ENCODE measurements at places on chromosomes 16 and 17. TPM values are rescaled to one million over a fixed set of nuclear protein-coding genes. Genes with fewer than 3 reads are reported as not detected.

The NOS2 gene
- total RNA-seq: 0.11 TPM

GRCh38 chr16:86584726-86585721 lies 6.7 kb downstream of the FOXL1 start:
- DNase-seq: no peak

The TP53TG3C gene
- total RNA-seq: not detected

GRCh38 chr16:56667581-56668571 lies at the start of gene MT1G:
TSS of gene MT1G (minus strand) at chr16:56668065. CDS start at chr16:56667993, 72 bp downstream.
- no peak for DNase-seq

DNA sequence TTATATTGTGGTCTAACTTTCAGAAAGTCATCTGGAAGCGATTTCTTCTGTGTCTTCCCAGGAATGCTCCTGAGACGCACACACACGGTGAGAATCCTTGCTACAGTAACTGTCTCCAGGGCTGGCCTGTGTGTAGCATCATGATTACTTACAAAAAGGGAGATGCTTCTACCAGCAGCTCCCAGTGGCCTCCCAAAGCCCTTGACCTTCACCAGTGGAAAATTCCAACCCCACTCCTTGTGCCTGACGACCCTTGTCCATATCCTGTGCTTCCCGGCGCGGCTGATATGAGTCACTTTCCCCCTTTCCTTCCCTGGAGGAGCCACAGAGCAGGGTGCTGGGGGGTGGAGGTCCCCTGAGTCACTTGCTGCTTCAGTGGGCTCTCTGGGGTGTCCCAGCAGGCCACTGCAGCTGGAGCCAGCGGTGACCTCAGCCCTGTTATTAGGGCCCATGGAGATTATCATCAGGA lies 22.1 kb upstream of the NAT9 start:
- DNase-seq: no peak

DNA sequence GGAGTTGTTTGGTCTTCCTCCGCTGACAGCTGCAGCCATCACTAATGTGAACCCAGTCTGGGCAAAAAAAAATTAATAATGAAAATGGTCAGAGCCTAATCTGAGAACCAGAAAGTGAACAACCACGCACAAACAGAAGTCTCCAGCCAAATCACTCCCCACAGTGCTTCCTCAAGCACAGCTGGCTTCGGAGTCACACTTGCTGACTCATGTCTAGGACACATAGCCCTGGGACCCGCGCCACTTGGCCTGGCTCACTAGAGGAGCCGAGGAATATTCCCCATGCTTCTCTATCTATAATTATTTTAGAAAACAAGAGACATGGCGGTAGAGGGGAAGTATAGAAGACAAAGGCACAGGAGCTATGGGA lies 109.1 kb downstream of the ZFHX3 start:
- DNase-seq: no peak

The ATP2A1 gene
- total RNA-seq: 0.94 TPM

- DNase-seq: no peak
These were observed 120.1 kb downstream of the CYLD start for GRCh38 chr16:50861970-50862411.

The ZNF747 gene
- 15.7 TPM for total RNA-seq

DNA sequence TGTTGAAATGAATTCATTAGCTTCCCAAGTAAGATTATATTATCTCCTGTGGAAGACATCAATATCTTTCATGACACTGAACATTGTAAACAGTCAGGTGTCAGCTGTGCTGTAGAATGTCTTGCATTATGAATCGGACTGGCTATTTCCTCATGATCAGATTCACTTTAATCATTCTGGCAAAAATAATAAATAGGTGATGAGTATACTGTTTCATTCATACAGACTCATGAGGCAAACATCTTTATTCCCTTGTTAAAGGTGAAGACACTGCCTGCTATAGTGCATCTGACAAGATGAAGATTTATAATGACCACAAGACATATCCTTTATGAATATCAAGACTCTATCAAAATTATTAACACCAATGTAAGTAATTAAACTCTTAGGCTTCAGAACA lies 51.3 kb upstream of the ARL6IP1 start:
- no peak for DNase-seq

GRCh38 chr17:50790618-50791017 lies 23.3 kb upstream of the ANKRD40CL start:
- no peak for DNase-seq

The FBXW10 gene
- total RNA-seq: not detected

- DNase-seq: peak; percentile 46
These were observed 23.2 kb downstream of the DYNC1LI2 start for GRCh38 chr16:66728117-66728787.

- DNase-seq: no peak
These were observed 26.4 kb upstream of the CLEC18A start for GRCh38 chr16:69924777-69925191.

The NUDT7 gene
- total RNA-seq: 9.8 TPM

The TEDC2 gene
- 0.55 TPM for total RNA-seq

GRCh38 chr16:54282928-54283724 lies 3.5 kb downstream of the IRX3 start:
- no peak for DNase-seq

The TUBG1 gene
- total RNA-seq: 13.6 TPM

The DNAJA3 gene
- 71.1 TPM for total RNA-seq

The TMEM238L gene
- not detected for total RNA-seq

The HS3ST4 gene
- not detected for total RNA-seq

DNA sequence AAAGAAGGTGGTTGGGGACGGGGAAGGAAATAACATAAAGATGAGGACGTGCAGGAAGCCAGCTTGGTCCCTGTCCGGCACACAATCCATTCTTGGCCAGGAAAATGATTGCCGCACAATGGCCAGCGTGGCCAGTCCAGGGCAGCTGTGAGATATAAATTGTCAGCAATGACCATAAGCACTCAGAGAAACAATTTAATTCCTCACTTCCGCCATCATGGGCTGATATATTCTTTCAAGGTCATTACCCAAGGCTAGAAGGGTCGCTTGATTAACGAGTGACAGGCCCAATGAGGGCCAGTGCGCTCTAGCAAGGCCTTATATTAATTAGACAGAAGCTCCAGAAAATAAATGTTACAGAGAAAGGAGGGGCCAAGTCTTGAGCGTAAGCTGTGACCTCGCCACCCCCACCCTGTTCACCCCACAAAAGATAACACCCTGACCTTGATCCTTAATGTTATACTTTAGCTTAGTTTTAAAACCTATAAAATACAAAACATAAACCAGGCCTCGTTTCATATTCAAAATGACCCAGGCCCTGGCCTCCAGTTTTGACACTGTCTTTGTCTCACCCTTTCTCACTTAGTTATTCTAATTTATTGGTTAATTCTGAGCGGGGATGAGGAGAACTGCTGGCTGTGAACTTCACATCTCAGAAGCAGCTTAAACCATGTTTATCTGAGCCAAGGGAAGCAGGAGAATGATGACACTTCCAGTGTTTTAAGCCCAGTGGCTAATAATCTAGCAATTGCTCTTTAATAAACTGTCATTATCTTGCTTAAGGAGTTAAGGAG lies 478.3 kb upstream of the ZFHX3 start:
- DNase-seq: no peak

GRCh38 chr16:47142486-47142820 lies 1.3 kb downstream of the NETO2 start:
- peak; percentile 21 for DNase-seq

GRCh38 chr17:27569257-27569722 lies 61.7 kb upstream of the LGALS9 start:
- DNase-seq: peak; percentile 20

The PTGES3L gene
- total RNA-seq: 0.20 TPM

GRCh38 chr17:81097134-81097942 lies 62.4 kb downstream of the BAIAP2 start:
- no peak for DNase-seq

The ZC3H7A gene
- 92.1 TPM for total RNA-seq

DNA sequence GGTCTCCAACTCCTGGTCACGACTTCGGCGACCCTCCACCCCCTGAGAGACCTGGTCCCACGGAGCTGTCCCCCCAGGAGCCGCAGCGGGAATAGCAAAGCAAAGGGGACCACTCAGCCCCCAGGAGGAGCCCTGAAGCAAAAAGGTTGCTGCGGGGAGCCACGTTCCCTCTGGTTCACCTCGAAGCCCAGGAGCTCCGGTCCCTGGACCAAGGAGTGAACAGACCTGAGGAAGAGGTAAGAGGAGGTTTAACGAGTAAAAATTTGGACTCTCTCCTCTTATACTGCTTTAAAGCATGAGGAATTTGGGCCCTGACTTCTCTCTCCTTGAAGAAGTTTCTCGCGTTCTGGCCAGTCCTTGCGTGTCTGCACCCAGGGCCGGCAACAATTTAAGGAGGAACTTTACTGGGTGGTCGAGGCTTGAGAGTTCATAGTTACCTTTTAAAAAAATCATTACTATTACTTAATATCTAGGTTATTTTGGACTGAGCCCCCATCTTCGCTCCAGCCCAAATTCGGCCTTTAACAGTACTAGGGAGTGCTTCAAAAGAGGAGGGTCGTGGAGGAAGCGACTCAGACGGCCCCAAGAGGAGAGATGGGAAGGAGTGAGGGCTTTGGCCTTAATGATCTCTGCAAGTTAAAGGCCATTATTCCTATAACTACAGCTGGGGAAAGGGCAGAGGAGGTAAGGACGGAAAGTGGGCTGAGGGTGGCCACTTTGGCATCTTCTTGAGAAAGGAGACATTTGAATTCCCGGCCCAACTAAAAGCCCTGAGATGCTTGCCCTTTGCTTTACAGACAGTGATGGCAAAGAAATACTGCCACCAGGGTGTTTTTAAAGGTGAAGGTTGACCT lies 16.9 kb upstream of the HOXB9 start:
- no peak for DNase-seq

DNA sequence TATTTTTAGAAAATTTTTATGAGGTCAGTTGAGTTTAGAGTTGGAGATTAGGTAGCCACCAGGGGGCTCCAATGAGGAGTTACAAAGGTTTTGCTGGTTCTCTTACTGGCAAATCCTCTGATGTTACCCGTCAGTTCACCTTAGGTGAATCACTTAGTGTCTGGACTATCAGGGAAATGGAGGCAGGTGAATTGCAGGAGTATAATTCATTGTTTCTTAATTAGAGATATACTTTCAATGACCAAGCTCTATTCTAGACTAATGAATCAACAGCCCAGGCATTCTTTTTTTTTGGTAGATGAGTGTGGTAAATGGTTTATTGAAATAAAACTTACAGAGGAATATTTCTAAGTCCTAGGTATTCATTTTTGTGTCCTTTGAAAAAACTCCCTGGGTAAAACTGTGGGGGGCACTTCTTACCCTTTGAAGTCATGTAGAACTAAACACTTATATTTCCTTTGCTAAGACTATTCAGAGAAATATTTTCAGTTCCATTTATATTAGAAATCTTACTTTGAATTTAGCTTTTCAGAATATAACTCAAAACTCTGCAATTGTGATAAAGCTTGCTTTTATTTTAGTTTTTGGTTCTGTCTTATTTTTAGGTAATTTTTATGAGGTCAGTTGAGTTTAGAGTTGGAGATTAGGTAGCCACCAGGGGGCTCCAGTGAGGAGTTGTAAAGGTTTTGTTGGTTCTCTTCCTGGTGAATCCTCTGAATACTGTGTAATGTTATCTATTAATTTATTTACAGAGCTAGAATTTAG lies 17.7 kb downstream of the PSMD11 start:
- peak; percentile 64 for DNase-seq

- no peak for DNase-seq
These were observed 310.1 kb downstream of the CA10 start for GRCh38 chr17:51848451-51848850.

GRCh38 chr16:53773150-53773846 lies 69.3 kb downstream of the FTO start:
- DNase-seq: peak; percentile 23

DNA sequence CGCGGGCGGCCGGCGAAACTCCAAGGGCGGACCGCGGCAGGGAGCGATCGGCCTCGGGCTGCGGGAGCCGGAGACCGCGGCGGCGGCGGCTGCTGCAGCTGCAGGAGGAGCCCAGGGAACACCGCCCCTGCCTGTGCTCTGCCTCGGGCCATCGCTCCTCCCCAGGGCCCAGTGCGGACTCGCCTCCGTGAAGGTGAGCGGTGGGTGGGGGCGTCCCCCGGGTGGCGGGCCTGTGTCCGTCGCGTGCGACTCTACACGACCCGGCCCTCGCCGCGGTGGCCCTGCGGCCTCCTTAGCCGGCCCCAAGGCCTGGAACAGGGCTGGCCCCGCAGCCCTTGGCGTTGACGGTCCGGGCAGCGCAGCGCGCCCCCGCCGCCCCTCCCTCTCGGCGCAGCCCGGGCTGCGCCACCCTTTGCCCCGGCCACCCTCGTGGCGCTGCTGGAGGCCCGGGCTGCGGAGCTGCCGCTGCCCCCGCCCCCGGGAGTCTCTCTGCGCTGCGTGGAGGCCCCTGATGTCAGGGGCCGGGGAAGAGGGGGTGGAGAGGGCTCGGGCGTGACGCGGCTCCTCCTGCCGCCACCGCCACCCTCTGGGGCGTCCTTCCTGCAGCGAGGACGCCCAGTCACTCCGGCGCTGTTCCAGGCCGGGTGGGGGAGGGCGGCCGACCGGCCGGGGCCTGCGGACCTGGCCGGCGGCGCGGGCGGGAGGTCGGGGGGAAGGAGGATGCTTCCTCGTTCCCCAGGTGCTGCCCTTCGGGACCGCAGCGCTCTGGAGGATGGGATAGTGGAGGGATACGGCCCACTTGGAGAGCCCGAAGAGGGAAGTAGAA lies 485 bp downstream of the DYNLL2 start:
- DNase-seq: peak; percentile 80

The ADORA2B gene
- 0.25 TPM for total RNA-seq

- no peak for DNase-seq
These were observed 12.5 kb upstream of the SLC13A2 start for GRCh38 chr17:28460901-28461300.

DNA sequence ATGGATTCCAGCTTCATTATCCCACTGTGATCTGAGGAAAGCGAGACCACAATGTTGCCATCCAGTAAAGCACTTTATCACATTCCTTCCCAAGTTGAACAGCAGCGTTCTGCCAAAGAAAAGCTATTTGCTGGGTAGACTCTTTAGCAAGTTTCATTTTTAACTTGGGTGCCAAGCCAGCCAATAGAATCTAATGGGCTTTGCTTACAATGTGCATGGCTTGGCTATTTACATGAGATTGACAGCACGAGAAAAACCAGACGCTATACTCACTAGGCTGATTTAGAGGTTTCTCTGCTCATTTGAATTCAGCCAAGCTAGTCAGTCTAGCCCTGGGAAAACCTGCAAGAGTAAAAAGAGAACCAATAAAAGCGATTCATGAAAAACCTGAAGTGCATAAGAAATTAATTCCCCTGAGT lies 108.9 kb downstream of the CDH13 start:
- no peak for DNase-seq

- DNase-seq: no peak
These were observed 79.5 kb downstream of the SLC6A2 start for GRCh38 chr16:55735120-55735781.

- no peak for DNase-seq
These were observed 985 bp upstream of the FZD2 start for GRCh38 chr17:44556166-44556831.

The RAB37 gene
- total RNA-seq: 23.2 TPM

The NT5C3B gene
- 20.9 TPM for total RNA-seq
